Psoas muscle (tissue), 8 donors: ENCODE measurements at places on chromosomes 5 and 9. TPM values are rescaled to one million over a fixed set of nuclear protein-coding genes. Genes with fewer than 3 reads are reported as not detected.

The PCDHGB3 gene
- total RNA-seq: 1.1 TPM

DNA sequence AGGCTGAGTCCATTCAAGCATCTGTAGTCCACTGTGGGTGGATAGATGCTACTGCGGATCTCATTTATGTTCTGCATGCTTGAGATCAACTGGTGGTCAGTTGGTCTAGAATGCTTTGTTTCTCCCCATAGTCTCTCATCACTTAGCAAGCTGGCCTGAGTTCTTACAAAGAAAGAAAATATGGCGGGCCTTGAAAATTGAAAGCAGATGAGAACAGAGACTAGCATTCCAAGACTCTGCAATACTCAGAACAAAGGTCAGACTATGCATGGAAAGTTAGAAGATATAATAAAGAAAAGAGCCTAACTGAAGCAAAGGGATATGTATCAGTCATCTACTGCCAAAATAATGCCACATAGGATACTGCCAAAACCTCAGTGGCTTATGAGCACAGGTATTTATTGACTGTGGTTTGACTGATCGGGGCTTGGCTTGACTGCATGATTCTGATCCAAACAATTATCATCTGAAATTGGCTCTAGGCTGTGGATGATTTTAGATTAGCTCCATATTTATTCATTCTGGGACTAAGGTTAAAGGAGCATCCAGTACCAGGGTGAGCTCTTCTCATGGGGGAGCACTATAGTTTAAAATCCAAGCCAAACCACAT is 258.9 kb downstream of the TAF11L14 start:
- no peak for DNase-seq
- no peak overlapping the region for H3K27ac ChIP-seq
- no peaks in the 10 kb centered on the region for H3K27me3 ChIP-seq
- H3K4me3 ChIP-seq: no peak overlapping the region
- H3K36me3 ChIP-seq: no peaks in the 10 kb centered on the region
- H3K4me1 ChIP-seq: no peaks in the 10 kb centered on the region

The IL4 gene
- total RNA-seq: not detected

The C8G gene
- 7.9 TPM for total RNA-seq

DNA sequence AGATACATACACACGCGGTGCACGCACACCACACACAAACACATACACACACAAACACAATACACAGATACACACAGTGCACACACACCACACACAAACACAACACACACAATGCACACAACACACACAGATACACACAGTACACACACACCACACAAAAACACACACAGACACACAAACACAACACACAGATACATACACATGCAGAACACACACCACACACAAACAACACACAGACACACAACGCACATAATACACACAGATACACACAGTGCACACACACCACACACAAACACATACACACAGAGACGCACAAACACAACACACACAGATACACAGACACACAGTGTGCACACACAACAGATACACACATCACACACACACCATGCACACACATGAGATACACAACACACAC is 5.9 kb upstream of the CCDC187 start:
- H3K4me3 ChIP-seq: no peak overlapping the region
- H3K27me3 ChIP-seq: peaks cover 60% of the 10 kb centered on the region
- no peak overlapping the region for H3K27ac ChIP-seq
- DNase-seq: no peak

GRCh38 chr9:95096381-95096780 is 221.1 kb downstream of the FANCC start:
- H3K27ac ChIP-seq: peak overlapping the region; percentile 89
- H3K36me3 ChIP-seq: no peaks in the 10 kb centered on the region
- no peaks in the 10 kb centered on the region for H3K27me3 ChIP-seq
- H3K4me1 ChIP-seq: peaks cover 64% of the 10 kb centered on the region
- H3K4me3 ChIP-seq: no peak overlapping the region

The GCNT1 gene
- total RNA-seq: 1.3 TPM

DNA sequence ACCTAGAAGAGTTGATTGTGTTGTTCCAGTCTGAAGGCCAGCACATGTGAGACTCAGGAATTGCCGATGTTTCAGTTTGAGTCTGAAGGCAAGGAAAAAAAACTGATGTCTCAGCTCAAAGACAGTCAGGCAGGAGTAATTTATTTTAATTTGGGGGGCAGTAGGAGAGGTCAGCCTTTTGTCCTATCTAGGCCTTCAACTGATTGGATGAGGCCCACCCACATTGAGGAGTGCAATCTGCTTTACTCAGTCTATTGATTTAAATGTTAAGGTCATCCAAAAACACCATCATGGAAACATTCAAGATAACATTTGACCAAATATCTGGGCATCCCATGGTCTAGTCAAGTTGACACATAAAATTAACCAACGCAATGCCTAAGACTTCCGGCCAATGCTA is 288.9 kb downstream of the CDK5RAP2 start:
- no peaks in the 10 kb centered on the region for H3K36me3 ChIP-seq
- no peak for DNase-seq
- no peaks in the 10 kb centered on the region for H3K4me1 ChIP-seq
- H3K27ac ChIP-seq: no peak overlapping the region
- H3K4me3 ChIP-seq: no peak overlapping the region

DNA sequence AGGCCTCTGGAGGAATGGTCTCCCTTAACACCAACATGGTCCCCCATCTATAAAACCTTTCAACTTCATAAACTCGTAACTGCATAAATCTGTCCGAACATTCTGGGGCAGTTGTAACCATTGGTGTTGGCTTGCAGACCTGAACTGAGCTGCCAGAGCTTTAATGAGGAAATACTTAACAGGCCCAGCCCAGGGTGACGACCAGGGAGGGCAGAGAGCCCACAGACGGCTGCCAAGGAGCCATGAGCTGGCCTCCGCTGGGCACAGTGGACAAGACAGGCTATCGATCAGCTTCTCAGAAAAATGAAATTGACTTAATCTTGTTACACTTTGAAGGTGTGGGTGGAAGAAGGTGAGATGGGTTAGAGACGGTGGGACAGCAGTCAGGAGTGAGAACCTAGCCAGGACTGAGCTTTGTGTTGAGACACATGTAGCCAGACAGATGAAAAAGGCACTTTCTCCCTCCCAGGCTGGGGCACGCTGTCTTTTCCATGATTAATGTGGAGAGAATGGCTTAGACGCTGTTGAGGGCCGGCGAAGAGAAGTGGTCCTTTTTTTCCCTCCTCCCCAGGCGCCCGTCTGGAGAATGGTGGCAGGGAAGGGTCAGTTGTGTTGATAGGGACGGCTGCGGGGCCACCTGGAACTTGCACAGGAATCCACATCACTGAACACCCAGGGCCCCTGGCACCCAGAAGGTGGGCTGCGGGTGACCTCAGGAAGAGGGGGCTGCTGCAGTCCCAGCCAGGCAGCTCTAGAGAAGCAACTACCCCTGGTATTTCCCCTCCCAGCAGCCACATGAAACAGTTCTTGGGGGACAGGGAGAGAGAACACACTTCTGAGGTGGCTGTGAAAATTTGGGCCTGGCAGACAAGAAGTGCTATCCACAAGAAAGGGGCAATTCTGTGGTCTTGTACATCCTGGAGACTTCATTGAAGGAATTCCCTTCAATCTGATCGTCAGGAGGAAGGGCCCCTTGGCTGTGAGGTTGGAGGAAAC is 27.3 kb upstream of the TCOF1 start:
- H3K4me3 ChIP-seq: no peak overlapping the region
- no peaks in the 10 kb centered on the region for H3K36me3 ChIP-seq
- no peaks in the 10 kb centered on the region for H3K4me1 ChIP-seq
- no peak for DNase-seq
- no peak overlapping the region for H3K27ac ChIP-seq

The FLT4 gene
- 3.5 TPM for total RNA-seq

DNA sequence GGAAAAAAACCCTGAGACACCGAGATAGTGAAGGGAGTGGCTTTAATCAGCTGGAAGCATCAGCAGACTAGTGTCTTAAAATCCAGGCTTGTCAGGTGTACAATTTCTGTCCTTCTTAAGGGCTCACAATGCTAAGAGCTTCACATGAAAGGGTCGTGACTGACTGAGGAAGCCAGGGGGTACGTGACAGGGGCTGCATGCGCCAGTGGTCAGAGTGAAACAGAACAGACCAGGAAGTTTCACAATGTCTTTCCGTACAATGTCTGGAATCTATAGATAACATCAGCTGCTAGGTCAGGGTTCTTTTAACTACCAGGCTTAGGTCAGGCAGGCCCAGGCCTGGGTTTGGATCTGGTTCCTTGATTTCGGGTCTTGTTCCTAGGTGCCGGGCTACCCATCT is 253.0 kb downstream of the CDH10 start:
- DNase-seq: no peak
- no peaks in the 10 kb centered on the region for H3K4me1 ChIP-seq
- no peak overlapping the region for H3K4me3 ChIP-seq

- H3K4me3 ChIP-seq: no peak overlapping the region
- H3K36me3 ChIP-seq: no peaks in the 10 kb centered on the region
- H3K27ac ChIP-seq: no peak overlapping the region
- DNase-seq: no peak
- no peaks in the 10 kb centered on the region for H3K27me3 ChIP-seq
Observed at GRCh38 chr5:73801686-73802085, 175.7 kb downstream of the ARHGEF28 start.

The CA9 gene
- total RNA-seq: not detected

DNA sequence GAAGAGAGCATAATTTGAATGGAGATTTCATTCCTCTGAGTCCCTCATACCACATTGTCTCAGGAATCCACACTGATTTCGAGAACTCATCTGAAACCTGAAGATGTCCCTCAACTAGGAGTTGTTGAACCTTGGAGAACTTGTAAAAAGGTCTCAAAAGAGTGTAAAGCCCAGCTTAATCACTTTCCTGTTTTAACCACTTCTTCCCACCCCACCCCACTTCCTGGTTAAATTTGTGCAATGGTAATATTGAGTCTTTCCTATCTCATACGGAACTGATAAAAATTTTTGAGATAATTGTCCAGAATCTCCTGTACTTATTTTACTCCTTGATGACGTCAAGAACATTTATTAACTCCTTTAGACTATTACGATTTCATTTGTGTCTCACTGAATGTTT is 240.7 kb downstream of the ARRDC3 start:
- no peaks in the 10 kb centered on the region for H3K36me3 ChIP-seq
- H3K4me3 ChIP-seq: no peak overlapping the region
- peaks cover 14% of the 10 kb centered on the region for H3K4me1 ChIP-seq
- H3K27me3 ChIP-seq: no peaks in the 10 kb centered on the region

The ADAMTSL1 gene
- 0.57 TPM for total RNA-seq

The JAKMIP2 gene
- total RNA-seq: 0.07 TPM

DNA sequence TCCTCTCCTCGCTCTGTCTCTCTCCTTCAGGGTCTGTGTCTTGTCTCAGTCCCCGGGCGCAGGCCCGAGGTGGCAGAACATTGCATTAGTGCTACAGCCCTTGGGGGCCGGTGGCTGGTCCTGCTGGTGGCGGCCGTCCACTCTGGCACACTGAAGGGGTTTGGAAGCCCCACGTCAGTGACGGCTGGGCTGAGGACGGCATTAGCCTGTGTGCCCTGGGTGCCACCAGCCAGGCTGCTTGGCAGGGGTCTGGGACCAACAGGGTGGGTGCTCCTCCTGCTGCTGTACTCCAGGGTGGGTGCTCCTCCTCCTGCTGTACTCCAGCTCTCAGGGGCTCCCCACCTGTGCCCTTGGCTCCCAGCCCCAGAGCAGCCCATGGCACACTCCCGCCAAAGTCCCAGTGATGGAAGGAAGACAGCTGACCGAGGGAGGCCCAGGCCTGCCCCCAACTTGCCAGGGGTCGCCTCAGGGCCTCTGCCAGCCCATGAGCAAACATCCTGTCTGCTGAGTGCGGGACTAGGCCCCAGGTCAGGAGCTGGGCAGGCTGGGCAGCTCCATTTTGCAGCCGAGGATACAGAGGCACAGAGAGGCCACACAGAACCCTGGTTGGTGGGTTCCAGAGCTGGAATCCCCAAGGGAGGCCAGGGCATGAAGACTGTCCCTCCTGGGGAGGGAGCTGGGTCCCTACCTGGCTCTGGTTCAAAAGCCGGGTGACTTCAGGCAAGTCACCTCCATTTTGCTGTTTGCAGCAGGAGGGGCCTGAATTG is 27.3 kb downstream of the SARDH start:
- H3K4me3 ChIP-seq: no peak overlapping the region
- peaks cover 27% of the 10 kb centered on the region for H3K27me3 ChIP-seq
- H3K36me3 ChIP-seq: no peaks in the 10 kb centered on the region

- H3K27ac ChIP-seq: no peak overlapping the region
- no peaks in the 10 kb centered on the region for H3K4me1 ChIP-seq
- no peaks in the 10 kb centered on the region for H3K36me3 ChIP-seq
- H3K27me3 ChIP-seq: no peaks in the 10 kb centered on the region
- DNase-seq: no peak
Observed at GRCh38 chr9:9791611-9792010, 821.2 kb downstream of the PTPRD start.
